Psoas muscle (tissue), 8 donors: ENCODE measurements at places on chromosomes 5 and 9. TPM values are rescaled to one million over a fixed set of nuclear protein-coding genes. Genes with fewer than 3 reads are reported as not detected.
A peak's percentile ranks its signal among the peaks of the same experiment; 100 is the strongest.

The IL7R gene
- 1.9 TPM for total RNA-seq

The CCNO gene
- total RNA-seq, result not detected

The TRPM3 gene
- total RNA-seq, result 0.08 TPM

The TMOD1 gene
- 138 TPM for total RNA-seq

- no peaks in the 10 kb centered on the region for H3K27me3 ChIP-seq
- no peak for DNase-seq
- H3K4me3 ChIP-seq, result no peak overlapping the region
- H3K27ac ChIP-seq, result no peak overlapping the region
- H3K36me3 ChIP-seq, result no peaks in the 10 kb centered on the region
Measured at GRCh38 chr5:106076655-106077054, 1594.1 kb downstream of the EFNA5 start.

DNA sequence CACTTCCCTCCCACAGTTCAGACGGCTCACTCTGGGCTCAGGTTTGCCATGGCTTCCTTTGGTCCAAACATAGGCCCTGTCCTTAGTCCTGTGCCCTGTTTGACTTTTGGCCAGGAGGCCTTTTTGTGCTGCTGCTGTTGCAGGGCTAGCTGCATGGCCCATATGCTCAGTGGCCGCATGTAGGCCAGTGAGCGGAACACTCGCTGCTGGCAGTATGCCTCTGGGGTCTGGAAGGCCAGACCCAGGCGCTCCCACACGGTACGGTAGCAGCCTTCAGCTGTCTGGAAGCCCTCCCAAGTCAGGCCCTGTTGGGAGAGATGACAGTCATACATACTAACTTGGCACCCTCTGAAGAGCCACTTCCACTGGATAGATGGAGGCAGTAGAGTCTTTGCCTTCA, 4.7 kb downstream of the CREB3 start:
- DNase-seq, result no peak
- H3K27ac ChIP-seq, result peak overlapping the region; percentile 53
- no peaks in the 10 kb centered on the region for H3K27me3 ChIP-seq
- H3K4me3 ChIP-seq, result no peak overlapping the region
- peaks cover 11% of the 10 kb centered on the region for H3K4me1 ChIP-seq
- peaks cover 90% of the 10 kb centered on the region for H3K36me3 ChIP-seq

- no peak overlapping the region for H3K4me3 ChIP-seq
- H3K27me3 ChIP-seq, result no peaks in the 10 kb centered on the region
- DNase-seq, result no peak
- no peak overlapping the region for H3K27ac ChIP-seq
Measured at GRCh38 chr5:41094871-41095270, 23.7 kb upstream of the MROH2B start.

DNA sequence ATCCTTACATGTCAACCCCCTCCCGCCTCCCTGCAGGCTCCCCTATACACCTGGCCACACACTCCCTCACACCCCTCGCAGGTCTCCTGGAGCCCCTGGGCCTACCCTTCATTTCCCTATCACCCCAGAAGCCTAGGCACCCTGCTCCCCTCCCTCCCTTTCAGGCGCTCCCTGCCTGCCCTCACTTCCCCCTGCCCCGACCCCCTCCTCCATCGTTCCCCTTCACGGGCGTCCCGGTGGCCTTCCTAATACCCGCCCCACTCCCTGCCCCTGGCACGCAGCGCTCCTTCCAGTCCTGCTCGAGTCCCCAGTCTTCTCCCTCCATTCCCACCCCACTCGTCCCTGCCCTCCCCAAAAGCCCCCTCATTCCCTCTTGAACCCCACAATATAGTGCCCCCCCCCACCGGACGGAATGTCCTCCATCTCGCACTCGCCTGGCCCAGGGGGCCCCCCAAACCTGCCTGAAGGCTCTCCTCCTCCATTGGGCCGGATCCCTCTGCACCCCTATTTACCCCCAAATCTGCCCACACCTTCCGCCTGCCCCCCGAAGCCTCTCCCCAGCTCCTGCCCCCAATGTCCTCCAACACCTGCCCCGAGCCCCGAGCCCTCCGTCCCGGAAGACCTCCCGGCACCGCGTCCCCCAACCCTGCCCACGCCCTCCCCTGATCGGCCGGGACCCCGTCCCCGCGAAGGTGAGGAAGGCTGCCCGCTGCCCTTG, 746 bp downstream of the STRBP start:
- peak overlapping the region; percentile 90 for H3K4me3 ChIP-seq
- no peaks in the 10 kb centered on the region for H3K27me3 ChIP-seq
- DNase-seq, result peak; percentile 50
- H3K36me3 ChIP-seq, result no peaks in the 10 kb centered on the region
- no peaks in the 10 kb centered on the region for H3K4me1 ChIP-seq

DNA sequence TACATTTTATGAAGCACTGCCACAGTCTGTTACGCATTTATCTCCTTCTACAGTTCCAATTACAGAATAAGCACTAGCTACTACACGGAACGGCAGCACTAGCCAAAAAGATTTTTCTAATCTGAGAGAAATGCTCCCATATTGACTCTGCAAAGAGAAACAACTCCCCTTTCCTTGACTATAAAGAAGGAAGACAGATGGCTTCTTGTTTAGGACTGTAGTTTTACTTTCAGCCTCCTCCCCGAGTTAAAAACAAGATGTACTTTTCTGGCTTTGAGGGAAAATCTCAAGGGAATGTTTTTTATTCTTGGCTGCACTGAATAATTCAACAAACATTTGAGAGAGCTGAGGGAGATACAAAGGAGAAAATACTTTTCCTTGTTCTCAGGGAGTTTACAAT, 1.9 kb upstream of the SLC44A1 start:
- H3K36me3 ChIP-seq, result no peaks in the 10 kb centered on the region
- H3K27me3 ChIP-seq, result no peaks in the 10 kb centered on the region
- no peak overlapping the region for H3K27ac ChIP-seq
- H3K4me1 ChIP-seq, result peaks cover 9% of the 10 kb centered on the region
- H3K4me3 ChIP-seq, result no peak overlapping the region

DNA sequence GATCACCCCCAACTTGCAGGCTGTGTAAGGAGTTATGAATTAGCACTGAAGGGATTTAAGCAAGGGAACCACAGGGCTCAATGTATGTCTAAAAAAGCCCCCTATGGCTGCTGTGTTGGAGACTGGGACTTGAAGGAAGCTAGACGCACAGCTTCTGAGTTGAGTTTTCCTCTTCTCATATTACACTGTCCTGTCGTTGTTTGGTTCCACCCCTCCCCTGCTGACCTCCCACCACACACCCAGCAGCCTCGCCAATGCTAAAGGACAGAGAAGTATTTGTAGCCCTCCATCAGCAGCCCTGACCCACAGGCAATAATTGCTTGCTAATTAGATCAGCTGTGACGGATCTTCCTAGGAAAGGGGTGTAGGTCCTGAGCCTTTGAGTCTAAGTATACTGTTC, 15.1 kb upstream of the CARTPT start:
- H3K4me3 ChIP-seq, result no peak overlapping the region
- H3K36me3 ChIP-seq, result no peaks in the 10 kb centered on the region
- H3K27ac ChIP-seq, result no peak overlapping the region
- no peaks in the 10 kb centered on the region for H3K4me1 ChIP-seq
- DNase-seq, result no peak
- H3K27me3 ChIP-seq, result no peaks in the 10 kb centered on the region

GRCh38 chr9:4798281-4799032, 5.7 kb downstream of the RCL1 start:
- peaks cover 42% of the 10 kb centered on the region for H3K4me1 ChIP-seq
- H3K36me3 ChIP-seq, result no peaks in the 10 kb centered on the region
- no peaks in the 10 kb centered on the region for H3K27me3 ChIP-seq
- H3K27ac ChIP-seq, result peak overlapping the region; percentile 70
- no peak overlapping the region for H3K4me3 ChIP-seq

- no peak overlapping the region for H3K4me3 ChIP-seq
- H3K4me1 ChIP-seq, result no peaks in the 10 kb centered on the region
- DNase-seq, result peak; percentile 48
- H3K36me3 ChIP-seq, result no peaks in the 10 kb centered on the region
- H3K27ac ChIP-seq, result no peak overlapping the region
Measured at GRCh38 chr5:35319333-35320002, 89.2 kb upstream of the PRLR start.

DNA sequence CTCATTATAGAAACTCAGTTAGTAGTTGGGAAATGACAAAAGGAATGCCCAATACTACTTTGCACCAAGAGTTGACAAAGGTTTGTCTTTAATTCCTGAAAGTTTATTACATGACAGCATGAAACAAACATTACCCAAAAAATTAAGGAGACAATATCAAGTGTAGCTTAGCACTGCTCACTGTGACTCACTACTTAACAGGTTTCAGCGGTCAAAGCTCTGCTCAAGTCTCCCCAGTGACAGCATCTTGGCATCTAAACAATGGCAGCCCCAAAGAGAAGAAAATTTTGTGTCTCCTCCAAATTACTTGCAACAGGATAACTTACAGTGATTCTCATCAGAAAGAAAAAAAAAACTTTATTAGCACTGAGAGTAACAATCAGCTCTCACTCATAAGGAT, 1030.2 kb downstream of the EFNA5 start:
- no peak overlapping the region for H3K4me3 ChIP-seq
- no peaks in the 10 kb centered on the region for H3K36me3 ChIP-seq
- no peaks in the 10 kb centered on the region for H3K4me1 ChIP-seq
- no peaks in the 10 kb centered on the region for H3K27me3 ChIP-seq
- no peak for DNase-seq

- H3K27me3 ChIP-seq, result no peaks in the 10 kb centered on the region
- H3K36me3 ChIP-seq, result peaks cover 4% of the 10 kb centered on the region
- no peak overlapping the region for H3K4me3 ChIP-seq
- H3K4me1 ChIP-seq, result no peaks in the 10 kb centered on the region
- H3K27ac ChIP-seq, result no peak overlapping the region
Measured at GRCh38 chr5:31412324-31412723, 119.6 kb downstream of the DROSHA start.

DNA sequence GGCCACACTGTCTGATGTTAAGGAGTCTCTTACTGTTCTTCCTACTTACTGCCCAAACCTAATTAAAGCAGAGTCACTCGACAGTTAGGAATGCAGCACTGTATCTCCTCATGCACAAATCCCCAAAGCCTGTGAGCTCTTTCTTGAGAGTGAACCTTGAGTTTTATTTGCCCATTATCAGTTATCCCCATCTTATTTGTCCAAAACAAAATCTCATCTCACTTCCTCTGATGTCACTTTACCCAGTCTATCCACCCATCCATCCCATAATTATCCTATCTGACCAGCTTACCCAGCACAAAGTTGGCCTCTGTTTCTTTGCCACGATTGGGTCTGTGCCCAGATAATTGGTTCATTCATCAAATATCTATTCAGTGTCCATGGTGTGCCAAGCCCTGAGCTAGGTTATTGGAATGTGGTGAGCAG, 250.8 kb downstream of the SLIT3 start:
- H3K36me3 ChIP-seq, result no peaks in the 10 kb centered on the region
- DNase-seq, result no peak

GRCh38 chr9:110126986-110127864, 80.7 kb downstream of the C9orf152 start:
- H3K27me3 ChIP-seq, result no peaks in the 10 kb centered on the region
- peak; percentile 65 for DNase-seq
- H3K36me3 ChIP-seq, result no peaks in the 10 kb centered on the region
- peak overlapping the region; percentile 41 for H3K4me3 ChIP-seq
- peak overlapping the region; percentile 74 for H3K27ac ChIP-seq
- H3K4me1 ChIP-seq, result peaks cover 37% of the 10 kb centered on the region

DNA sequence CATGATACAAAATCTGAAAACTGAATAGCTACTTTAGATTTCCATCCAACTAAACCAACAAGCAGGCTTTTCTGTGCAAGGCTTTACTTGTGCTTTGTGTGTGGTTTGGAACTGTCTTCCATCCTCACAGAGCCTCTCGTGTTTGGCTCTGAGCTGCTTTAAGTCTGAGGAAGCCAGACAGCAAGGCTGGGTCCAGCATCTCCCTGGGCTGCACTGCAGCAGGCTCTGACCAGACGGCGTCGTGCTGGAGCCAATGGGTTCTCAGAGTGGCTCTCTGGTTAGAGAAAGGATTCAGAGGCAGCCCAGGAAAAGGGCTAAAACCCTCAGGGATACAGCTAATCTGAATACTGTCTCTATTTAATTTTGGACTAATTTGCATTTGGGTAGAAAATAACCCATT, 207.9 kb upstream of the EFNA5 start:
- peaks cover 4% of the 10 kb centered on the region for H3K36me3 ChIP-seq
- no peak overlapping the region for H3K4me3 ChIP-seq
- no peaks in the 10 kb centered on the region for H3K4me1 ChIP-seq
- no peaks in the 10 kb centered on the region for H3K27me3 ChIP-seq

GRCh38 chr5:153756540-153756939, 266.1 kb downstream of the GRIA1 start:
- H3K27ac ChIP-seq, result no peak overlapping the region
- no peak overlapping the region for H3K4me3 ChIP-seq
- H3K4me1 ChIP-seq, result no peaks in the 10 kb centered on the region
- H3K27me3 ChIP-seq, result no peaks in the 10 kb centered on the region
- DNase-seq, result no peak

DNA sequence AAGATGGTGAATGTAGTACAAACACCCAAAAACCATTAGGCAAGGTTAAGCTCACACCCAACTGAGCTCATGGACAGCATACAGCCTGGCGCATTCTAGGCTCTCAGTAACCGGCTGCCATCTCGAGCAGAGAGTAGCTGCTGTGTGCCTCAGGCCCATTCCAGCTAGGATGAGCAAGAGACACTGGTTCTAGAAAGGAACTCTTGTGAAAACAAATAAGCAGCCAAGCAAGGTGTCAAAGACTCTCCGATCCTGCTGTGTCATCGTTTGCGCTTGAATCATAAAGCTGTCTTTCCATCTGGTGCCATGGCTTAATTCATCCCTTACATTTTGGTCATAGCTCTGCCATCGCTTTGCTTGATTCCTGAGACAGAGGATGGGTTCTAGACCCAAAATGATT, 135.4 kb upstream of the MSX2 start:
- no peaks in the 10 kb centered on the region for H3K36me3 ChIP-seq
- H3K4me1 ChIP-seq, result no peaks in the 10 kb centered on the region
- no peak overlapping the region for H3K4me3 ChIP-seq
- DNase-seq, result no peak
- H3K27ac ChIP-seq, result no peak overlapping the region
- H3K27me3 ChIP-seq, result peaks cover 13% of the 10 kb centered on the region

DNA sequence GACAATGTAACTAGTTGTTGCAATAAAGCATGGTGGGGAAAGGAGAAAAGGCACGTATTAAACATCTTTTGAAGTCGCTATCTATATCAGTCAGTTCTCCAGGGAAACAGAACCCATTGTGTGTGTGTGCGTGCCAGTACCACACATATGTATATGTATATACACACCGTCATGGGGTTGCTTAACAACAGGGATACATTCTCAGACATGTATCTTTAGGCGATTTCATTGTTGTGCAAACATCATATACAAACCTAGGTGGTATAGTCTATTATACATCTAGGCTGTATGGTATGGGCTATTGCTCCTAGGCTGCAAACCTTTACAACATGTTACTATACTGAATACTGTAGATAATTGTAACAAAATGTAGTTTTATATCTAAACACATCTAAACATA, 2.3 kb downstream of the CDKN2B-AS1 start:
- DNase-seq, result no peak
- peaks cover 5% of the 10 kb centered on the region for H3K4me1 ChIP-seq
- H3K4me3 ChIP-seq, result no peak overlapping the region
- H3K27ac ChIP-seq, result no peak overlapping the region
- peaks cover 6% of the 10 kb centered on the region for H3K27me3 ChIP-seq
